ENCODE measurements at places on chromosomes 7 and 10. TPM values are rescaled to one million over a fixed set of nuclear protein-coding genes. Genes with fewer than 3 reads are reported as not detected.

Gene CFTR
- polyA plus RNA-seq = not detected

Gene SFMBT2
- polyA plus RNA-seq = 2.3 TPM

Gene MOGAT3
- not detected for polyA plus RNA-seq

Gene IPMK
- 2.3 TPM for polyA plus RNA-seq

Gene NUTM2D
- 4.7 TPM for polyA plus RNA-seq

Gene MUC3A
- 0.12 TPM for polyA plus RNA-seq

Gene LARP4B
- 25.5 TPM for polyA plus RNA-seq

Gene SLC13A1
- polyA plus RNA-seq = not detected

Gene GPR37
- 63.7 TPM for polyA plus RNA-seq

Gene ABLIM1
- polyA plus RNA-seq = 46.0 TPM

Gene GPNMB
- polyA plus RNA-seq = 12.1 TPM

Gene FEZF1
- polyA plus RNA-seq = 0.15 TPM

Gene CBLL1
- 22.7 TPM for polyA plus RNA-seq

Gene TWNK
- 9.2 TPM for polyA plus RNA-seq

Gene SLC18A3
- 1.2 TPM for polyA plus RNA-seq

Gene DRGX
- polyA plus RNA-seq = 0.12 TPM

Gene CCL26
- polyA plus RNA-seq = not detected

Gene FAM25A
- polyA plus RNA-seq = not detected

Gene CRYGN
- 0.70 TPM for polyA plus RNA-seq

Gene AKR1C8
- not detected for polyA plus RNA-seq

Gene SFTPA2
- 0.29 TPM for polyA plus RNA-seq

Gene CCL24
- polyA plus RNA-seq = 1.4 TPM

Gene SRGN
- polyA plus RNA-seq = 23.3 TPM

Gene LSM5
- 68.3 TPM for polyA plus RNA-seq

Gene ANKRD7
- polyA plus RNA-seq = not detected

Gene ARHGEF5
- polyA plus RNA-seq = 6.1 TPM

Gene HYAL4
- not detected for polyA plus RNA-seq

Gene TDRD1
- not detected for polyA plus RNA-seq

Gene ABCB8
- polyA plus RNA-seq = 29.9 TPM

Gene DKK1
- 0.92 TPM for polyA plus RNA-seq

Gene OR13A1
- polyA plus RNA-seq = not detected

Gene PAPOLB
- polyA plus RNA-seq = not detected

Gene RPEL1
- polyA plus RNA-seq = not detected

Gene SGCE
- 56.2 TPM for polyA plus RNA-seq

Gene FMC1
- polyA plus RNA-seq = 73.5 TPM

Gene CXCL12
- 11.5 TPM for polyA plus RNA-seq

Gene FKBP6
- polyA plus RNA-seq = not detected

Gene MBL2
- polyA plus RNA-seq = not detected

Gene GGCT
- 49.3 TPM for polyA plus RNA-seq

Gene TAC1
- polyA plus RNA-seq = 0.83 TPM

Gene GPR26
- polyA plus RNA-seq = 0.59 TPM

Gene HSPA12A
- 11.6 TPM for polyA plus RNA-seq

Gene UNCX
- not detected for polyA plus RNA-seq

Gene SLC4A2
- 84.5 TPM for polyA plus RNA-seq

Gene GIMAP1
- 1.1 TPM for polyA plus RNA-seq

Gene ZNF786
- polyA plus RNA-seq = 4.0 TPM

All from brain (organoid and tissue), 16 donors.